ENCODE measurements at places on chromosomes 5 and 9.

DNA sequence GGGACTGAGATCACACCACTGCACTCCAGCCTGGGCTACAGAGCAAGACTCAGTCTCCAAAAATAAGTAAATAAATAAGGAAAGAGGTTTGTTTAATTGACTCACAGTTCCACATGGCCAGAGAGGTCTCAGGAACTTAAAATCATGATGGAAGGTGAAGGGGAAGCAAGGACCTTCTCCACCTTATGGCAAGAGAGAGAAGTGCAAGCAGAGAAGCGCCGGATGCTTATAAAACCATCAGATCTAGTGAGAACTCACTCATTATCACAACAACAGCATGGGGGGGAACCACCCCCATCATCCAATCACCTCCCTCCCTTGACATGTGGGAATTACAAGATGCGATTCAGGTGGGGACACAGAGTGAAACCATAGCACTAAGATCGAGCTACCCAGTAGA, 22.8 kb upstream of the RGMB start:
- no peak for DNase-seq

GRCh38 chr5:34749431-34749873, 89.5 kb upstream of the TTC23L start:
- no peak for DNase-seq

DNA sequence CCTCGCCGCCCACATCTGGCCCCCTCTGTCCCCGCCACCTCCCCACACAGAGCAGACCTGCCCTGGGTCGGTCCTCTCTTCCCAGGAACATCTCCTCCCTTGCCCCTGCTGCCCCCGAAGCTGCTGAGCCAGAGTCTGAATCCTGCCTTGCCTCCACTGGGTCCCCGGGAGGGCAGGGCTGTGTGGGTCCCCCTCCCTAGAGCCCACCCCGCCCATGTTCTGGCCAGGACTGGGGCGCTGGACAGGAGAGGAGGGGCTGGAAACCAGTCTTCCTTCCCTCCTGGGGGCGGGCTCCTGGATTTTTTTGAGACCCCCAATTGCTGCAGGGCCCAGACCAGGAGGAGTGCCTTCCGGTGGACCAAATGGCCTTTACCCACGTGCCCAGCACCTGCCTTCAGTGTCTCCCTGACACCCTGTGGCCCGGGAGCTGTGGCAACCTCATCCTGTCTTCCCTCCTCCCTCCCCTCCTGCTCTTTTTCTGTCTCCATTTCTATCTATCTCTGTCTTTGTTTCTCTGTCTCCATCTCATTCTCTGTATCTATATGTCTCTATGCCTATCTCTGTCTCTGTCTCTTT, 12.1 kb downstream of the MRPL36 start:
- no peak for DNase-seq

GRCh38 chr5:116930616-116931015, 356.0 kb upstream of the SEMA6A start:
- no peak for DNase-seq

GRCh38 chr5:166594567-166594966, 1696.9 kb upstream of the WWC1 start:
- DNase-seq: no peak

GRCh38 chr5:114311968-114312367, 49.9 kb upstream of the KCNN2 start:
- no peak for DNase-seq

DNA sequence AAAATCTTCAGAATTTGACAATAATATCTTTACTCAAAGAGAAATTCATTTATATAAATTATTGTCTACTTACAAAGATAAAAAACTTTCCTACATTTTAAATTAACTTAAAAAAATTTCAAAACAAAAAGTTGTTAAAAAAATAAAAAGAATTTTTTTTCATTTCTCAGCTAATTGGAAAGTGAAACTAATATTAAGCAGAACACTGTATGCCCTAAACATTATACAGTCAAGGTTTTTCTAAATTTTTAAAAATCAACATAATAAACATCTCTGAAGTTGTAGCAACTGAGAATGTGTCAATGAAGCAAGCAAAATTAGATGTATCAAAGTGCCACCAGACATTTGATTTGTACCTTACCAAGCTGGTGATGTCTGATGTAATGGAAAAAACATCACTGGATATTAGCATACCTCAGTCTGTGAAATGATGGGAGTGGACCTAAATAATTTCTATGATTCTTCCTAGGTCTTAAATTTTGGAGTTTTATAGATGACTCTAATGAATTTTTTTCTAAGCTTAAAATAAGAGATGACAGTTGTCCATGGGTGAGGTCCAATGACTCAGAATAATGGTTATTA, 290.1 kb downstream of the ADAMTS6 start:
- DNase-seq: no peak

GRCh38 chr5:172859966-172860365, 25.9 kb downstream of the ERGIC1 start:
- DNase-seq: no peak

- no peak for DNase-seq
Observed at GRCh38 chr5:134837530-134838181, 8.1 kb upstream of the C5orf24 start.

DNA sequence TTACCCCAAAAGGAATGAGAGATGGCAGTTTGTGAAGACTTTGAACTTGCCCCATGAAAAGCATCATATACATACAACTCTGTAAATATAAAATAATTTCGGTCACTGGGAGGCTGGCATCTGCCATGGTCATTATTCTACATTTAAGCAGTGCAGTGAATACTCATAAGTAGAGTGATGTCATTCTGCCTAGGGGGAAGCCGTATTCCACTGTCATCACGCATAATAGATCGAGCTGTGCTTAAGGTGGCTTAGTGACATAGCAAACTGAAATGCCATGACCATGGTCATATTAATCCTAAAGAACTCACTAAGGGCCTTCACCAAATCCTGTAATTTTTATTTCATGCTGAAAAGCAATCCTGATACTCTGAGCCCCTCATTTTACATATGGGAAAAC, 42.4 kb upstream of the NR4A3 start:
- no peak for DNase-seq

- DNase-seq: no peak
Observed at GRCh38 chr5:106964132-106964531, 706.6 kb downstream of the EFNA5 start.

GRCh38 chr5:65933295-65933694, 6.9 kb downstream of the ERBIN start:
- DNase-seq: no peak

GRCh38 chr5:56649569-56649968, 165.8 kb upstream of the MAP3K1 start:
- no peak for DNase-seq

- no peak for DNase-seq
Observed at GRCh38 chr9:134475011-134475790, 148.9 kb downstream of the RXRA start.

DNA sequence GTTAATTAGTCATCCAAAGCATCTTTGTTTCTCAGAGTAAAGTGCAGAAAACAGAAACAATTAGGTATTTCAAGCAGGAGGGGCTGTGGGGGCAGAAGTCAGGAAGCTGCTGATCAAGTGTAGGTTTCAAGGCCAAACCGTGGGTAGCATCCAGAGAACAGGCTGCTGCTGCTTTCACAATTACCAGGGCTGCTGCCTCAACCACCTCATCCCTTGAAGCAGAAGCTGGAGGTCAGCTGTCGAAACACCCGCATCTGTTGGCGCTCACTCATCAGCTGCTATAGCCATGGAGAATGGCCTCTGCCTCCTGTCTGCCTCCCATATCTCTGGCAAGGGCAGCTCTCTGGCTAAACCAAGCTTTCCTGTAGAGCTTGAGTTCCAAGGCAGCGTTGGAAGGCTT, 122.9 kb upstream of the OSMR start:
- no peak for DNase-seq

- no peak for DNase-seq
Observed at GRCh38 chr5:66643387-66643786, 47.2 kb downstream of the MAST4 start.

DNA sequence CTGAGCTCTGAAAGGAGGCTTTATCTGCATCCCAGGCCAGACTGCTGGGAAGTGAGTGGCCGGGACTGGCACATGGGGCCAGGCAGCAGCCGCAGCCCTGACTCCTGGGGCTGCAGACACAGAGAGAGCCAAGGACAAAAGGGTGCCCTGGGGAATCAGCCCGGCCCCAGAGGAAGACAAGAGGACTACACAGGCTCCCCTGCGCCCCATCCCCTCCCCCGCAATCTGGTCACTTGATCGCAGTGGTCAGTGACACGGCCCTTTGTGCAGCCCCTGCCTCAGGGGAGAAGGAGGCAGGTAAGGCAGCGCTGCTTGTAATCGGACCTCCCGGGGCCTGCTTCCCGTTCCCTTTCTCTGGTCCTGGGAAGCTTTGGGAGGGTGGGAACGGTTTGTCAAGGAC, 55.5 kb upstream of the FUBP3 start:
- no peak for DNase-seq

GRCh38 chr5:105617436-105618215, 2053.1 kb downstream of the EFNA5 start:
- DNase-seq: no peak

GRCh38 chr9:127729522-127730256, 5.4 kb downstream of the TOR2A start:
- DNase-seq: no peak

DNA sequence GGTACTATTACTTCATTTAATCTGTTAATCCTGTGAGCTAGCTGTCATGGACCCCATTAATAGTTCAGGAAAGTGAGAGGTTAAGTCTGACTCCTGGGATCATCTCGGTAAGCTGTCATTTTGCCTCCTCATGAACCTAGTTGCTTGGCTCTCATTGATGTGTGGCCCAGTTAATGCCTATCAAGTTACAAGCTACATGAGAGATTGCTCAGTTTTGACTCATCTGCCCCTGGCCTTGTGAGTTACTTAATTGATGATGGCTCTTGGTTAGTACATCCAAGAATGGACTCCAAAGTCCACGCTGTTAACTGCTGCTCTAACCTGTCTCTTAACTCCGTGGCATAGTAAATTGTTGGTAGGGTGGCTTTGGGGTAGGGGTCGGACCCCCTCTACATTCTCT, 23.9 kb downstream of the LARP1 start:
- no peak for DNase-seq

DNA sequence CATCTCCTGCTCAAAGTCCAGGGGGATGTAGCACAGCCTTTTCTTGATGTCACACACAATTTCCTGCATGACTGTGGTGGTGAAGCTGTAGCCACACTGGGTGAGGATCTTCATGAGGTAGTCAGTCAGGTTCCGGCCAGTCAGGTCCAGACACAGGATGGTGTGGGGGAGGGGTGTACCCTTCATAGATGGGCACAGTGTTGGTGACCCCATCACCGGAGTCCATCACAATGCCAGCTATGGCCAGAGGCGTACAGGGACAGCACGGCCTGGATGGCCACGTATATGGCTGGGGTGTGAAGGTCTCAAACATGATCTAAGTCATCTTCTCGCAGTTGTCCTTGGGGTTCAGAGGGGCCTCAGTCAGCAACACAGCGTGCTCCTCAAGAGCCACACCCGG, 19.7 kb upstream of the SPZ1 start:
- no peak for DNase-seq

- no peak for DNase-seq
Observed at GRCh38 chr5:134131578-134132350, 17.3 kb downstream of the TCF7 start.

GRCh38 chr9:69040646-69041045, 5.1 kb downstream of the FXN start:
- no peak for DNase-seq

GRCh38 chr5:117594166-117594565, 1019.5 kb upstream of the SEMA6A start:
- no peak for DNase-seq

DNA sequence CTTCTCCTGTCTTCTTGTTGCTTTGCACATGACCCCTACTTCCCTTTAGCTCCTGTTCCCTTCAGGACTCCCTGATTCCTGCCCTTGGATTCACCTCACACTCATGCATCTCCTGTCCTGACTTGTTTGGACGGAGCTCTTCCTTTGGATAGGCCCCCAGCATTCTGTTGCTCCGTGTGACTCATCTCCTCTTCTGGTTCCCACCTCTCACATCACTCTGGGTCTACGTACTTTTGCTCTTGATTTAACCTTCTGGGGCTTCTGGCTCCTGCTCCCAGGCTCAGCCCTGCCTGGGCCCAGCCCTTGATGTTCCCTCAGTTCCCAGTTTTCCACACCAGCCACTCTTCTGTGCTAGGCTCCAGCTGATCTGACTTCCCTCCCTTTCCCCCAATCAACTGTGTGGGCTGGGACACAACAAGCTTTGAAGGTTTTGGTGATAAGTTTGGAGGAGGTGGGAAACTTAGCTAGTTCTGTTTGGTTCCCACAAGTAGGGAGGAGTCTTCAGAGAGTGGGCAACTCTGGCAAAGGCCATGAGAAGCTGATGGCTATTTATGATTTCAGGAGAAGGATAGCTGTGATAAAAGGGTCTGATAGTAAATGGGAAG, 331.5 kb downstream of the ARHGEF28 start:
- DNase-seq: no peak

GRCh38 chr5:573976-574375, 38.2 kb upstream of the CEP72 start:
- no peak for DNase-seq

DNA sequence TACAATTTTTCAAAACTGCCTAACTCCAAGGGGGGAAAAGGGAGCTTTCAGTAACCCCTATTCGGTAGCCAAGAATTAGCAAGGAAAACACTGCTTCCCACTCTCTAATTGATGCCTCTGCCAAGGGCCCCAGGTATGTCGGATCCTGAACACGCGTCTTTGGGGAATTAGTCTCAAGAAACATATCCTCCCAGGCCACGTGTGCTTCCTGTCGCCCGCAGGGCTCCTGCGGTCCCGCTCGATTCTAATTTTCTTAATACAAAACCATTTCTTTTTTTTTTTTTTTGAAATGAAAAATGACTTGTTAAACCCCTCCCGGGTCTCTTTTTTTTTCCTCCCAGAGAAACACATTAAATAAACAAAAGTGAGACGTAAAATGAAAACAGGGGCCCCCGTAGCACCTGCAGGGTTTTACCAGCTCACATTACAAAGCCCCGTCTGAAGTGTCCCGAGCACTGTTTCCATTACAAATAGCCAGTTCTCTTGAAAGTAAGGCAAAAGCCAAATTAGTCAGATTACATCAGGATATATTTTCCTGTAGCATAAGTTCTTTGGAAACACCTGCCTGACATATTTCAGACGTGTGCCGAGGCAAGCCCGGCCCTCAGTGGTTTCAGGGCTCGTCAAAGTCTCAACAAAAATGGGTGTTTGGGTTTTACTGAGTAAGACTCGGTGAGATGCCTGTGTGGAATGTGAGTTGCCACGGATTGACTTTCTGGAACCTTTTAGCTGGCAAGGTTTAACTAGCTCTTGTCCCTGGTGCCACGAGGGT, 21.5 kb downstream of the SMIM23 start:
- no peak for DNase-seq

- DNase-seq: no peak
Observed at GRCh38 chr5:134879456-134879855, 5.3 kb downstream of the TXNDC15 start.

DNA sequence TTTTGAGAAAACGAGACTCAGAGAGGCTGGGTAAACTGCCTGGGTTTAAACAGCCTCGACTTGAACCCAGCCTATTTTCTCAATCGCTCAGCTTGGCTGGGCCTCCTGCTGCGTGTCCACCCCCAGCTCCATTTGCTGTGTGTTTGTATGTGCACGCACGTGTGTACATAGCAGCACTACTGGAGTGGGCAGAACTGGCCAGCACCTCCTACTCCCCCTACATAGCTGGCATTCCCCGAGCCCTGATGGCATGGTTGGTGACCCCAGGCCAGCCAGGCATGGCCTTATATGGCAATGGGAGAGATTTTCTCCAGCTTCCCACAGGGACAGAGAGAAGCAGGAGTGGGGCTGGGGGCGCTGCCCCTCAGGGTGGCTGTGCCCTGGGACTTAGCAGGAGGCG, 4.1 kb downstream of the AIF1L start:
- DNase-seq: no peak
